ENCODE measurements at places on chromosomes 3 and 15.

GRCh38 chr15:92812271-92812670, 87.9 kb upstream of the CHD2 start:
- DNase-seq: no peak

GRCh38 chr3:150627557-150627956, 24.4 kb downstream of the SELENOT start:
- DNase-seq: no peak

GRCh38 chr3:79497447-79498111, 270.2 kb downstream of the ROBO1 start:
- DNase-seq: no peak

DNA sequence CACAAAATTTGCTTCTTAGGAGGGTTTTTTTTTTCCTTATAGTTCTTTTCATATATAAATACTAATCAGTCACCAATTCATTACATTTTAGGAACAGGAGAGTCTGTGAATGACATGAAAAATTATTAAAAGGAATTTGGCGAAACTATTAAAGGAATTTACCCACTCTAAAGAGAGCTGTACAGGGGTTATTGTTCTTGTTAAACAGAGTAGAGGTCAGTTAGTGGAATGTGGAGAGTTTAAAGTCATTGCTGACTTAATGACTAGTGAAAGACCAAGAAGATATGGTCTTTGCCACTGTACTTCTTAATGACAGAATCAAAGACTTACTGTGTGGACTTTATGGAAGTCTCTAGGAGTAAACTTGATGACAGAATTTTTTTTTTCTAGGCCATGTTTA, 333.6 kb upstream of the C2CD4B start:
- no peak for DNase-seq

Data from SHP77 (cell line).